ENCODE measurements at places on chromosomes 12 and 14. TPM values are rescaled to one million over a fixed set of nuclear protein-coding genes. Genes with fewer than 3 reads are reported as not detected.

The MANSC4 gene
- total RNA-seq = not detected

The MGP gene
- total RNA-seq = not detected

The TPPP2 gene
- total RNA-seq = not detected

The NAV3 gene
- 15.7 TPM for total RNA-seq

The TTC9 gene
- 1.7 TPM for total RNA-seq

The MAP1LC3B2 gene
- total RNA-seq = 1.2 TPM

The ALX1 gene
- total RNA-seq = 6.1 TPM

The JPH4 gene
- not detected for total RNA-seq

The LIN52 gene
- 5.6 TPM for total RNA-seq

The GUCY2C gene
- total RNA-seq = 0.06 TPM

The KRT8 gene
- 3,468 TPM for total RNA-seq

The E2F7 gene
- total RNA-seq = 10.3 TPM

The OR4E2 gene
- not detected for total RNA-seq

The DTX1 gene
- total RNA-seq = 0.34 TPM

The TDP1 gene
- total RNA-seq = 13.5 TPM

The TMPRSS12 gene
- total RNA-seq = not detected

The SPIC gene
- total RNA-seq = not detected

The TMEM229B gene
- total RNA-seq = 0.24 TPM

The NOXRED1 gene
- total RNA-seq = 0.14 TPM

The COL2A1 gene
- total RNA-seq = 0.08 TPM

The LALBA gene
- total RNA-seq = not detected

The CACNA2D4 gene
- not detected for total RNA-seq

The IRAK3 gene
- 0.05 TPM for total RNA-seq

Measured in A549 treated with DMSO at 1 μM for 4 hours (cell line).